H9 (cell line): ENCODE measurements at places on chromosomes 5 and 9. TPM values are rescaled to one million over a fixed set of nuclear protein-coding genes. Genes with fewer than 3 reads are reported as not detected.

- no peak for DNase-seq
These were observed 317.9 kb upstream of the MEF2C start for GRCh38 chr5:89200899-89201298.

GRCh38 chr5:106415541-106415940 is 1255.2 kb downstream of the EFNA5 start:
- DNase-seq, result no peak

DNA sequence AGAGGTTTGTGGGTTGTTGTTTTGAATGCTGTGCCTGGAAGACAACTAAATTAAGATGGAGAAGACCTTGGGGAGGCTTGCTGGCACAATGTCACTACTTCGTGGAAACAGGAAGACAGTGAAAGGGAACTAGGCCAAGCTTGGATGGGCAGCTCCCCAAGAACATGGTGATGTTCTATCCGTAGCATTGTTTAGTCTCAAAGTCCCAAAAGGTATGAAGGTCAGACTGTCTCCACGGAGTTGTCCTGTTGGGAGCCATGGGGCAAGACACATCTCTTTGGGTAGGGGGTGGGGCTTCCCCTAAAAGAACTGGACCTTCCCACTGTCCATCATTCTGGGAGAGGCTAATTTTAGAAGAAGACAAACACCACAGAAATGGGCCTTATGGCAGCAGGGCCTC is 140.5 kb downstream of the ENTREP1 start:
- DNase-seq, result no peak

DNA sequence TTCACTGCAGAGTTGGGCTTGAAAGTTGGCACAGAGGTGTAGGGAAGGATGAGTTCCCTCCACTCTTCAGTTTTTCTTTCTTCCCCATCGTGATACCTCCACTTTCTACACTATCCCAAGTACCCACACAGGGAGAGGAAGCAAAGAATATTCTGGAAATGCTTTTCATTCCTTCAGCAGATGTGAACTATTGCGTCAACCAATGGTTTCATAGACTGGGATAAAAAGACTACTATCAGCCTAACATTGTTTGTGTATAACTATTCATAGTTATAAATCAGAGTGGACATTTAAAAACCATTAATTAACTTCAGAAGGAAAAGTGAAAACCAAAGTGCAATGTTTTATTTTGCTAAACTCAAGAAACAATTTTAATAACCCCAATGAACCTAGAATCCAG is 63.6 kb upstream of the MAMDC2 start:
- DNase-seq, result no peak

DNA sequence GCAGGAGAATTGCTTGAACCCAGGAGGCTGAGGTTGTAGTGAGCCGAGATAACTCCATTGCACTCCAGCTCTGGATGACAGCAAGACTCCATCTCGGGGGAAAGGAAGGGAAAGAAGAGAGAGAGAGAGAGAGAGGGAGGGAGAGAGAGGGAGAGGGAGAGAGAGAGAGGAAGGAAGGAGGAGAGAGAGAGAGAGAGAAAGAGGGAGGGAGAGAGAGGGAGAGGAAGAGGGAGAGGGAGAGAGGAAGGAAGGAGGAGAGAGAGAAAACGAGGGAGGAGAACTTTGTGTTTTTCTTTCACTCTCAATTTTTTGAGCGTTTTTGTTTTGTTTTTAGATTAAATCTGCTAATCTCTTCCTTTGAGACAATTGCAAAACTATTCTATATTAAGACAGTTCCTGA is 46.9 kb downstream of the SPEF2 start:
- no peak for DNase-seq

GRCh38 chr9:96113032-96113431 is 188.9 kb downstream of the HSD17B3 start:
- no peak for DNase-seq

DNA sequence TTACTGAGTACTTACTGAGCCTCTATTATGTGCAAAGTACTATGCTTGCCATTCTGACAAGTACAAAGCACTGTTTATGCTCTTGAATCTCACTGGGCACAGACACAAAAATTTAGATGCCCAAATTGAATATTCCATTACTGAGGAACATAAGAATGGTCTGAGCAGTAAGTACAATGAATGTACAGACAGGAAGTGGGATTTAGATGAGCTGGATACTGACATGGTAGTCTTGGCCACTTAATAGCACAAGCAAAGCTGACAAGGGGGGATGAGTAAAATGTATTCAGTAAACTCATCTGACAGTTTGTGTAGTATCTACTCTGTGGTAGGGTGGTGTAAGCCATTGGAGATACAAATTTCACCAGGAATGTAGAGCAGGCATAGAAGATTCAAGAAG is 132.4 kb downstream of the EFNA5 start:
- DNase-seq, result no peak

- DNase-seq, result no peak
These were observed 303.0 kb upstream of the PDE4D start for GRCh38 chr5:60196385-60197113.

Gene PCDHA8
- 0.57 and 0.79 TPM in 2 replicates for total RNA-seq
